Femur (tissue), 1 donor: ENCODE measurements at places on chromosomes 11 and 22.

DNA sequence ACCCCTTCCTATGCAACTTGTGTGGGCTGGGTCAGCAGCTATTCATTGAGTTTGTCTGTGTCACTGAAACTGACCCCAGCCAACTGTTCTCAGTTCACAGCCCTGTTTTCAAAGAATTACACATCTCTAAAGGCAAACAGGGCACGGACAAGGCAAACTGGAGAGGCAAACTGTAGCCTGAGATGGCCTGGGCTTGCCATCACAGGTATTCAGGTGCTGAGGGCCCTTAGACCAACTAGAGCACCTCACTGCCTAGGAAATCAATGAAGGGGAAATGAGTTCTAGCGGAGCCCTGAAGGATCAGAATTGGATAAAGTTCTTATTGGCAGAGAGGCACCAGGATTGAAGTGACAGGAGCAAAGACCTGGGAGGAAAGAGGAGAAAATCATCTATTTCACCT is 24.0 kb downstream of the PIK3IP1 start:
- no peak for DNase-seq

- peak; percentile 10 for DNase-seq
Measured at GRCh38 chr11:12280199-12280837, 97.1 kb upstream of the PARVA start.

GRCh38 chr22:44956840-44957767 is 52.7 kb downstream of the PHF21B start:
- no peak for DNase-seq

DNA sequence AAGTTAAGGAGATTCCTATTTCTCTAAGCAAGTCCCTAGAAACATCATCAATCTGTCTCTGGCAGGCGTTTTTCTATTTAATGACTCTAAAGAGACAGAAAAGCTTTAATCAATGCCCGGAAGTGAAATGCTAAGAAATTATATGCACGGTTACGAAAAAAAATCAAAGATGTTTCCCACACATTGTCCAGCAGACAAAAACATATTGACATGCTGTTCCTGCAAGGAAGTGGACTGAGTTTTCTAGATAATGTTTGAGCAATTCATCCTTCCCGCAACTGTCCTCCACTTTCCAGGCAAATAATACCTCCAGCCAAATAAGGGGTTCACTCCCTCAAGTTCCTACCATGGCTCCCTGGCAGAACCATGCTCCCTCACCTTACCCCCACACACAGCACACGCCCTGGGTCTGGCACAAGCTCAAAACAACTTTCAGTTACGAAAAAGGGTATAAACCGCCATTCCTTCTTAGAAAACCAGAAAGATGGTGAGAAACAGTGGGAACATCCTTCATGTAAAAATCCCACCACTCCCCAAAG is 29.6 kb downstream of the GALNT18 start:
- DNase-seq = no peak

GRCh38 chr11:130076778-130077481 is 7.2 kb downstream of the APLP2 start:
- DNase-seq = no peak

DNA sequence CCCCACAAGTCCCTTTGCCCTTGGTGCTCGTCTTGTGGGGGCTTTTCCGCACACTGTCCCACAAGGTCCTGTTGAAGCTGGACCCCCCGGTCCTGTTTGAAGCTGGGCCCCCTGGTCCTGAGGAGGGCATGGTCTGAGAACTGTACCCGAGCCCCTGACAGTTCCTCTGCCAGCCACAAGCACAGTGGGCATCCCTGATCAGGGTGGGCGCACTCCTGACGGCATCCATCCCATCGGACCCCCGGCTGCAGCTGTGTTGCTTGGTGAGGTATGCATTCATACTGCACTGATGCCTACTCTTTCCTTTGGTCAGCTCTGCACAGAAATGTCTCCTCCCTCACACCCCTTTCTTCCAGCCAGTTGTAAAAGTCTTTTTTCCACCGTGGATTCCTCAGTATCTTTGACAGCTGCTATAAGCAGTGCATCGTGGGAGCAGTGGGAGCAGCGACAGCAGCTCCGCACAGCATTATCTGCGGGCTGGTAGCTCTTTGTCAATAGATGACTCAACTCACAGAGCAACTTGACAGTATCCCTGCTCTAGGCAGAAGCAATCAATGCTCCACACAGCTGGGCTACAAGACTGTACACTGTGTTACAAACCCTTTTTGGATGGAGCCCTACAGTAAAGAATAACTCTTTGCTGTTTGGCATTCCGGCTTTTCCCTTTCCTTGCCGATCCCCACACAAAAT is 1030.8 kb upstream of the CCDC90B start:
- DNase-seq = peak; percentile 29

DNA sequence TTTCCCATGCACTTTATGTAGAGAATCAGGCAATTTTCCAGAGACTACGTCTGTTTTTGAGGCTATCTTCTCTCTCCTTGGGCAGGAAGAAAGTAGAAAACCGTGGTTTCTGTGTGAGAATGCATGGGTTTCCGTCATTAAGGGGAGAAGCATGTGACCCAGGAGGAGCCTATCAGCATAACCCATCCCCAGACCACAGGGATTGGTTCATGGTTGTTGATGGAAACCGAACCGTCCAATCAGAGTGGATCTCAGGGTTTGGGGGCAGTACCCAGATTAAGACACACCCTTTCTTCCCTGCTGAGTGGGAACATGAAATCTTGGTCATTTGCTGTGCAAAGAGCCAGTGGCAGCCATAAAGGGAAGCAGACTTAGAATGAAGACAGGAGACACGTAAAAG is 517.8 kb downstream of the MN1 start:
- no peak for DNase-seq
